NCI-H1105 treated with DMSO at 0.1 percent for 48 hours (cell line): ENCODE measurements at places on chromosomes 2 and 18.

- no peak for DNase-seq
These were observed 63.3 kb downstream of the DTNA start for GRCh38 chr18:34773378-34773777.

GRCh38 chr2:100198461-100199230, 56.3 kb upstream of the AFF3 start:
- no peak for DNase-seq

DNA sequence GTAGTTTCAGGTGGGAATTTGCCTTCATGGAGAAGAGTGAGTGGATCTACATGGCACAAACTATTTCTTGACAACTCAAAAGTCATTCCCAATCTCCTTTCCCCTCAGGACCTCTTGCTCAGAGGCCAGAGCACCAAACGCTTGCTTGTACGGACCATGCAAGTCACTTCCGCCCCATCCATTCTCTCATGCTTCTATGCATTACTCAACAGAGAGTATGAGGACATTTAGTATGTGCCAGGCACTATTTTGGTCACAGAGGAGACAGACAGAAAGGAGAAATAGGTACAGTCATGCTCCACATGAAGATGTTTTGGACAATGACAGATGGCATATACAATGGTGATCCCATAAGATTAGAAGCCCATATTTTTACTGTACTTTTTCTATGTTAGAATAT, 117.5 kb downstream of the ACTR3 start:
- no peak for DNase-seq

DNA sequence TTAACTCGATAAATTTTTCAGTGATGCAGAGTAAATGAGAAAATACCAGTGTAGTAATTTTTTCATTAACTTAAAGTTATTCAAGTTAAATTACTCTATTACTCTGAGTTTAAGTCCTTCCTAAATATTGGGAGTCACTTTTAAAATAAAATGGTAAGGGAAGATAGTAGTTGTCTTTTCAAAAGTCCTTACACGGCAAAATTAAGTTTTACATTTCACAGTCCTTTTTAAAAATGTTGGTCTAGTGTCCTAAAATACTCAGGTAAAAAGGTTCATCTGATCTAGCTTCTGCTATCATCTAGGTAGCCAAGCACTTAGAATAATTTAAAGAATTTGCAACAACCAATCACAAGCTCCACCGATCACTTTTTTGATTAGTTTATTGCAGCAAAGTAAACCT, 146.9 kb downstream of the MEMO1 start:
- no peak for DNase-seq

GRCh38 chr2:234537929-234538328, 41.0 kb upstream of the ARL4C start:
- no peak for DNase-seq
